Choroid plexus epithelial cell (primary cell): ENCODE measurements at places on chromosomes 5 and 9.
A peak's percentile ranks its signal among the peaks of the same experiment; 100 is the strongest.

DNA sequence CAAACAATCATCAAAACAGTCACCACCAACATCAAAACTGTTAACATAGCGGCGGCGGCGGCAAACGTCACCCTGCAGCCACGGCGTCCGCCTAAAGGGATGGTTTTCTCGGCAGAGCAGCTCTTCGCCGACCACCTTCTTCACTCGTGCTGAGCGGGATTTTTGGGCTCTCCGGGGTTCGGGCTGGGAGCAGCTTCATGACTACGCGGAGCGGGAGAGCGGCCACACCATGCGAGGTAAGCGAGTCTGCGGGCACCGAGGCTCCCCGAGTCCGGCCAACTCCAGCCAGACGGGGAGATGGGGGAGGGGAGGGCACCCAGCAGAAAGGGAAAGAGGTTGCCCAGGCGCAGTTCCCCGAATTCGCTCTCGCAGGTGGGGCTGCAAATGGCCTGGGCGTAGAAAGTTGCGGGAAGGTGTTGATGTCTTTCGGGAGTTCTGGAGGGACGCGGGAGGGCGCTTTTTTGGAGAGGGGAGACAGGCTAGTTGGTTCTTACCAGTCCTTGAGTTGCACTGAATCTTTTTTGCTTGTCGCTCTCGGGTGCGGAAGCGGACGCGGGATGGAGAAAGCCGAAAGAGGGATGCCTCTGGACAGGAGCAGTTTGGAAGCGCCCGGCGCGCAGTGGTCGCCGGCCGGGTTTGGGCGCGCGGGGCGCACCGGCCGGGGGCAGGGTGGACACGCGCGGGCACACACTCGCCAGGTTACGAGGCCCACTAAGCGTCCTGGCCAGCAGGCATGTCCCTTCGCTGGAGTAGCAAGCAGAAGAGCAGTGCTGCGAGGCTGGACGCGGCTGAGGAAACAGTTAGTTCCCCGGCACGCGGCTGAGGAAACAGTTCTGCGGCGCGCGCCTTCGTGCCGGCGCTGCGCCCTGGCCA lies 849 bp downstream of the RORB start:
- peak; percentile 43 for DNase-seq

- DNase-seq, result peak; percentile 45
Measured at GRCh38 chr9:112784020-112784785, 33.6 kb downstream of the SNX30 start.

GRCh38 chr5:148922606-148923005 lies 96.2 kb downstream of the ADRB2 start:
- no peak for DNase-seq

- peak; percentile 63 for DNase-seq
Measured at GRCh38 chr5:170603578-170604565, 100.1 kb downstream of the KCNIP1 start.

DNA sequence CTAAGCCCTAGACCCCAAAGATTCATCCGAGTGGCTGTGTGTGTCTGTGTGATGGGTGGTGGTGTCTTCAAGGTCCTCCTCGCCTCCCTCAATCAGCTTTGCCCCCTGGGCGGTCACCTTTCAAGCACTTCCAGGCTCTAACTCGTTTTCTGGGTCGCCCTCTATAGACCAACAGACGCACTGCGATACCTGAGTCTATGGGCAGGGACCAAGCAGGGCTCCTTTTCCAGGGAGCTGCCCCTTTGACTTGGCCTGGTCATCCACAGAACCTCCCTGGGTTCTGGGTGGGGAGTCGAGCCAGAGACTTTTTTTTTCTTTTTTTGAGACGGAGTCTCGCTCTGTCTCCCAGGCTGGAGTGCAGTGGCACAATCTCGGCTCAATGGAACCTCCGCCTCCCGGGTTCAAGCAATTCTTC lies 1.1 kb downstream of the SLC27A4 start:
- DNase-seq, result peak; percentile 74

DNA sequence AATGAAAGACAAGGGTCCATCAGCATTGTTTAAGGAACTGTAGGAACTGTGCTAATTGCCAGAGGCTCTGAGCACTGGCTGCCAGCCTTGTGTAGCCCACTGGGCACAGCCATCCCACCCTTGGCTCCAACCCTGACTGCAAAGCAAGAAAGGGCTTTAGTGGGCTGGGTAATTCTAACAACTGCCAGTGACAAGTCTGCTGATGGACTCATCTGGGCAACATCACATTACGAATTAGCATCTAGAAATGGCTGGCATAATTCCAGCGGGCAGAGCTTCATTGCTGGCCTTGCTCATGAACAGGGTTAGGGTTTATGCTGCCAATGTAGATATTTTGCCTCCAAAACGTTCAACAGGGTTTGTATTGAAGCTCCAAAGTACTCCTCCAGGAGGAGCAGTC lies 326.9 kb downstream of the ARHGEF28 start:
- no peak for DNase-seq

- peak; percentile 91 for DNase-seq
Measured at GRCh38 chr9:21801683-21802417, 586 bp upstream of the MTAP start.

- no peak for DNase-seq
Measured at GRCh38 chr5:137741718-137742117, 5.8 kb upstream of the KLHL3 start.

- no peak for DNase-seq
Measured at GRCh38 chr5:171857489-171857876, 71.9 kb downstream of the SMIM23 start.

- DNase-seq, result no peak
Measured at GRCh38 chr9:94096819-94097577, 12.7 kb downstream of the PTPDC1 start.

- no peak for DNase-seq
Measured at GRCh38 chr5:116343961-116344360, 230.7 kb downstream of the SEMA6A start.

DNA sequence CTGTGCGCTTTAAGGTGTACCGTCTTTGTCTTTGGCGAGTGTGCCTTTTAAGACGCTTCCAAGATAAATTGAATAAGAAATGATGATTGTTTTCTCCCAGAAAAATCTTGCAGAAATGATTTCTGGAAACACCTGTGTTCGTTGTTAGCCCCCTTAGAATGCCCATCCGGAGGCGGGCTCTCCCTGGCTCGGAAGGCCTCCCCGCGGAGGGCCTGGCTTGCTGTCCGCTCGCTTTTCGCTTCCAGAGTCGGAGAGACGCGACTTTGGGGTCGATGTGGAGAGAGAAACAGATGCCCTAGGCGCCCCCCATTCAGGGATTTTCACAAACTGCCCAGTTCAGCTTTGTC lies 23.9 kb downstream of the LECT2 start:
- DNase-seq, result no peak

- DNase-seq, result peak; percentile 42
Measured at GRCh38 chr5:91383956-91384300, 811 bp upstream of the ARRDC3 start.

GRCh38 chr9:27880635-27881034 lies 307.4 kb upstream of the C9orf72 start:
- DNase-seq, result no peak

GRCh38 chr5:139903795-139904565 lies 108.4 kb downstream of the PSD2 start:
- DNase-seq, result no peak

- no peak for DNase-seq
Measured at GRCh38 chr9:105396901-105397300, 50.9 kb upstream of the FSD1L start.

- DNase-seq, result peak; percentile 24
Measured at GRCh38 chr5:16628376-16628775, 11.6 kb upstream of the RETREG1 start.

DNA sequence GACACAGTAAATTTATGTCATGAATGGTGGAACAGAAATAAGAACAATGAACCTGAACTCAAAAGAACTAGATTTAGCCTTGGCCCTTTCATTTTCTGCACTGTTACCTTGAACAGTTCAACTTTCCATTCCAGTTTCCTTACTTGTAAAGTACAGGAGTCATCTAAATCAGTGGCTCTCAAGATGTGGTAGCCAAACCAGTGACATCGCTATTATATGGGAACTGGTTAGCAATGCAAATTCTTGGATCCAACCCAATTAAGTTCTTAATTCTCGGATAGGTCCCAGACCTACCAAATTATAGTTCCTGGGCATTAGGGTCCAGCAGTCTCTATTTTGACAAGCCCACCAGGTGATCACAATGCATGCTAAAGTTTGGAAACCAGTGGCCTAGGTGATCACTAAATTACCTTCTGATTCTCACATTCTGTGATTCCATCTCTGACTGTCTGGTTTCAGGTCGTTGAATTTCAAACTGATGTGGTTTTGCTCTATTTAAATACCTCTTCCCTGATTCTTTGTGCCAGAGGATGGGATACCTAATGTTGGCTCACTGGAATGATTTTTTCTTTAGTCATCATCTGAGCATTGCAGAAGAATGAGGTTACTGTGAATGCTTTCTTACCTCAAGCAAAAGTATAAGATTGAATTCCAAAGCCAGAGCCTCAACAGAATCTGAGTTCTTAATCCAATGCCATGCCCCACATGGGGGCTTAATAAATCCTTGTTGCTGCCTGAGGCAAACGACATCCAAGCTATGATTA lies 253.8 kb downstream of the ENC1 start:
- peak; percentile 52 for DNase-seq

GRCh38 chr5:50751064-50751657 lies 84.7 kb downstream of the PARP8 start:
- peak; percentile 77 for DNase-seq

DNA sequence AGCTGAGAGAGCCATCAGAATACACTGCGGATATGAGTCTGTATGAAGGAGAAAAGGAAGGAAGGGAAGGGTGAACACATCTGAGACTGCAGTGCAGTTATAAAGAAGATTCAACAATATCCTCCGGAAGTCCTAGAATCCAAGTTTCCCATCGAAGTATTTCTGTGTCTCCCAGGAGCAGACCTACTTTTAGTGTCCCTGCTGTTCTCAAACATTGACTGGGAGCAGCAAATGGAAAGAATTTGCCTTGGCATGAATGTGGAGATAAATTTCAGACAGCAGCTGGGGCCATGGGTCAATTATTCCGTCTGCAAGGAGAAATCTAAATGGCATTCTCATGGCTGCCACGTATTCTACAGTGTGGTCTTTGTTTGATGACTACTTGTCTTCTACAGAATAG lies 478.1 kb upstream of the SMC2 start:
- no peak for DNase-seq

DNA sequence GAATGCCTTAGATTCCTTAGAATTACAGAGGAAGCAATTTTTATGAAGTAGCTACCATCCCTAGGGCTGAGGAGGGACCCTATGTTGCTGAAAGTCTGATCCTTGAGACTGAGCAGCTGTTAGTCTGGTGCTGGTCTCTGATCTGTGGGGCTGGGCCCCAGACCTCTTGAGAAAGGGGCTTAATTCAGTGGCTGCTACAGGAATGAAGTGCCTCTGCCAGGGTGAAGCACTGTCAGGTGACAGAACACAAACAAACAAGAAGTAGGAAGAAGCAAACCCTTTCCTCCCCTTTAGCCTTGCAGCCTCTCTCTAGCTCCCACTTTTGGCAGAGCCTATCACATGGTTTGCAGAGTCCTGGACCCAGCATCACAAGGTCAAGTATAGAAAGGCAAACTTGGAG lies 64.0 kb upstream of the STC2 start:
- DNase-seq, result no peak

GRCh38 chr9:127076860-127077643 lies 45.4 kb downstream of the ANGPTL2 start:
- no peak for DNase-seq

DNA sequence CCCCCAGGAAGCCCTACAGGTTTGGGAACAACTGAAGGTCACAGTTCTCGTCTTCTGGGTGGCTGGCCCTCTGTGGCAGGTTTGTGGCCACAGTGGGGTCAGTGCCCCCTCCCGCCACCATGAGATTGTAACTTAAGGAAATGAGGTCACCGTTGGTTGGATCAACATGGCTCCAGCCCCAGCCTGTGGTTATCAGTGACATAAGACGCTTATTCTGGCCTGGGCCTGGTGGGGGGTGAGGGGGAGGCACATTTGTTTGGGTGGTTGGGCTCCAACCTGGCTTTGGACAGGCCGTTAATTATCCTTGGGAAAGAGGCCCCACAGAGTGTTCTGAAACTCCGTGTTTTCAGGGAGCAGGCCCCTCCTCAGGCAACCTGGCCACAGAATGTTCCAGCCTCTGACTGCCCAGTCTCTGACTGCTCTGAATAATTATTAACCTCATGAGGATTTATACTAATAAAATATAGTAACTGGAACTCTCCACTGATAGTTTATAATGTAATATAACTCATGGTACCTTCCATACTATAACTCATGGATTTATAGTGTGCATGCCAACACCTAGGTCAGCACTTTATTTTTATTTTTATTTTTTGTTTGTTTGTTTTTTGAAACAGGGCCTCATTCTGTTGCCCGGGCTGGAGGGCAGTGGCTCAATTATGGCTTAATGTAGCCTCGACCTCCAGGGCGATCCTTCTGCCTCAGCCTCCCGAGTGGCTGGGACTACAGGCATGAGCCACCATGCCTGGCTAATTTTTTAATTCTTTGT lies 58.0 kb upstream of the RPL26L1 start:
- DNase-seq, result peak; percentile 88

DNA sequence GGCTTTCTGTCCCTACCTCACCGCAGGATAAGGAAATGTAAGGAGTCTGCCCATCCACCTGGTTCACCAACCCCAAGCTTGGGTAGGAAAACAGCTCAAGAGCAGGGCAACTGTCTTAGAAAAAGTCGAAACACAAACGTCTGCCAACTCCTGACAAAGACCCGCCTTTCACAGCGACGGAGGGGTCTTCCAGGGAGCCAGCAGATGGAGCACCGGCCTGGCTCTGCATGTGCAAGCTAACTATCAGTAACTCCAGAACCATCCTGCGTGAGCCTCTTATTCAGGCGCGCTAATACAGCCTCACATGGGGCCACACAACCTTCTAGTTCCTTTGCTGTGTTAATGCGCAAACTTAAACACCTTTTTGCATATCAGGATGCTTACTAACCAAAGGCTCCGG lies 26.9 kb downstream of the CAMSAP1 start:
- no peak for DNase-seq

DNA sequence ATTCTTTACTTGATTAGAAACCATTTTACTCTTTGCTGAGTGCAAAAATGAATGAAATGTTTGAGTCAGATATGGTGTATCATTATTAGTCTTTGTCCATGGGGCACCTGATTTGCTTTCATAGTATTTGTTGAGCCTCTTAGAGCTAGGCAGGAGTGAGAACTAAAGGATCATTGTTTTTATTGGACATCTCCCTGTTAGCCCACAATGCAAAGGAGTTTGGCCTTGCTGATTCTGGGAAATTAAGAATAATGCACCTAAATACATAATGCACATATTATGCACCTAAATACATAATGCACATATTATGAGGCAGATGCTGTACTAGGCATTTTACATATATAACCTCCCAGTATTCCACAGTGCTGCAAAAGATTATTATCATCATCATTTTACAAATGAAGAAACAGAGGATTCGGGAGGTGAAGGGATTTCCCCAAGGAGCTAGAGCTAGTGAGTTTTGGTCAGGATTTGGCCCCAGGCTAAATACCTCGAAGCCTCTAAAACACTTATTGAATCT lies 113.0 kb upstream of the LIFR start:
- no peak for DNase-seq

DNA sequence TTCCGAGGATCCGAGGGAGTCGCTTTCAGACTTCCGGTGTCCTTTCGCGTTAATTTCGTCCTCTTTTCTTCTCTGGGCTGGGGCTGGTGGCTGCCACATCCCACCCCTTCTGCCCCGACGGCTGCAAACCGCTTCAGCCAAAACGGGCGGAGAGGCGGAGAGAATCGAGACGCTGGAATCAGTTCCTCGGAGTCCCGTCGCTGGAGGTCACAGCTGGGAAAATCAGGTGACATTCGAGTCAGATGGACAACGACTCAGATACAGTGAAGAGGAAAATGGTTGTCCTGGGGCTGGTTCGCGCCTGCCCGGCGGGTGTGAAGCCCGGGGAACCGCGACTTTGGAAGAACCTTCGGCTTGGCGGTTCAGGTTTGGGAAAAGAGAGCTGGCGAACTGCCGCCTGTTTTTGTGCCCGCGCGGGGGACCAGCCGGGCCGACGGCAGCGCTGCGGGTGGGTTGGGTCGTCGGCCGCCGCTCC lies 8.9 kb upstream of the NKX2-5 start:
- no peak for DNase-seq
